ENCODE measurements at places on chromosomes 16 and 17. TPM values are rescaled to one million over a fixed set of nuclear protein-coding genes. Genes with fewer than 3 reads are reported as not detected.

Gene NPIPB9
- not detected for total RNA-seq

Gene TEX19
- total RNA-seq = not detected

Gene TMEM220
- total RNA-seq = 9.5 TPM

Gene USP32
- total RNA-seq = 34.7 TPM

Gene PRKCB
- 2.8 TPM for total RNA-seq

Gene HS3ST6
- total RNA-seq = 9.9 TPM

Gene RPRML
- not detected for total RNA-seq

Gene CPNE7
- 1.7 TPM for total RNA-seq

Gene MYOCD
- 2.3 TPM for total RNA-seq

Gene CCL3
- total RNA-seq = 0.68 TPM

Gene ZNF286A
- 17.2 TPM for total RNA-seq

Gene MED31
- 17.1 TPM for total RNA-seq
